ENCODE measurements at places on chromosomes 1 and 21. TPM values are rescaled to one million over a fixed set of nuclear protein-coding genes. Genes with fewer than 3 reads are reported as not detected.

DNA sequence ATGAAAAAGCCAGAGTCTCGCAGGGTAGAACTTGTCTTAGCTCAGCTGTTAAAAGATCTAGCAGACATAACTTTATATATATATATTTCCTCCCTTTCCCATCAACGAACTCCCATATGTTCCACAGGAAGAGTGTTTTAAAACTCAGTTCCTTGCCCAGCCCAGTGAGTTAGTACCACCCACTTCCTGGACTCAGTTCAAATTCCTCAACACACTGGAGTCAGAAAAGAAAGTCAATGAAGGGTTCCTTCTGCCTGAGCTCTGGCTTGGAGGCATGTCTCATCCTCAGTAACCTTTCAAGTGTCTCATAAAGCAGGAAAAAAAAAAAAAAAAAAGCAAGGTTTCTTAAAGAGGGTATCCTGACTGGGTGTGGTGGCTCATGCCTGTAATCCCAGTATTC, 15.6 kb downstream of the TPM3 start:
- DNase-seq = peak; percentile 67

DNA sequence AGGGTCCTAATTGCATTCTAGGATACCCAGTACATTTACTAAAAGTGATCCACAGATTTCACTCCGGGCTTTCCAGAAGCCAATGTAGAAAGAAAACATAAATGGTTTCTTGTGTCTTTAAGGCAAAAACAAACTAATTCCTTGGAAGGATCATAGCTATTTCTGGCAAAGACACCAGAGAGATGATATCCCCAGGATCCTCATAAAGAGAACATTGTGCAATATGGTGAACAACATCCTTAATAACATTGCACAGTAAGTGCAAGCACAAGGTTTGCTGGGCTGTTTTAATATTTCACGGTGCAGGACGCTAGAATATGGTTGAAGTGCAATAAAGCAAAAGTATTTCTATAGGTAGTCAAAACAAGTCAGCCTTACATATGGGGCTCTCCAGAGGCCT, 83.0 kb downstream of the NTPCR start:
- no peak for DNase-seq

DNA sequence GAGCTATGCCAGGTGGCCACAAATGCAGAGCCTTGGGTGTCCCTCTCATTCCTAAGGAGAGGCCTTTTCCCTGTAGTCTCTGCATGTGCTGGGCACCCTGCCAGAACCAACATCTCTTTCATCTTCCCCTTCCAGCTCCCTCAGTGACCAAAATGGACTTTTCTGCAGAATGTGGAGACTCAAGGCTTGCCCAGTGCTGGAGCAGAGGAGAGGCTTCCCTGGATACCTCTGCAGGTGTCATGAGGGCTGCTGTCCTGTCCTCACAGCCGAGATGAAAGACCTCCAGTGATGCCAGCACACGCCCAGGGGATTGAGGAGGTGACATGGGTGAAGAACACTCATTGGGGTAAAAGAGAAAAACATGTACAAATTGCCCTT, 347.0 kb upstream of the AJAP1 start:
- DNase-seq = no peak

- no peak for DNase-seq
Measured at GRCh38 chr1:227065311-227065710, 125.2 kb downstream of the COQ8A start.

DNA sequence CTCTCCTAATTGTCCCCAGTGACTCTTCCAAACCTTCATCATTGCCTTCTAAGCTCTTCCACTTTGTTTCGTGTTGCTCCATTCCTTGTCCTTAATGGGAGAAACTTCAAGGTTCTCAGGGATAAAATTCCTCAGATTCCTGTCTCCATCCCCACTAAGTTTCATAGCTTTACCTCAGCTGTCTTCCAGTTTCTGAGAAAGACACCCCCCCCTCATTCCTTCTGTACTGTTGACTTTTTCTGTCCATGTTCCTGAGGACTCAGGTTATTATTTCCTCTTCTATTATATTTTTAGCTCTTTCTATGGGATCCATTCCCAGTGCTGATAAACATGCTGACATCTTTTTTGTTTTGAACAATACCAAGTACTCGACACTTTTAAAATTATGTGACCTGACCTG, 215.3 kb upstream of the PTGFR start:
- DNase-seq = peak; percentile 38

Gene KIAA0040
- 1.2 TPM for total RNA-seq

DNA sequence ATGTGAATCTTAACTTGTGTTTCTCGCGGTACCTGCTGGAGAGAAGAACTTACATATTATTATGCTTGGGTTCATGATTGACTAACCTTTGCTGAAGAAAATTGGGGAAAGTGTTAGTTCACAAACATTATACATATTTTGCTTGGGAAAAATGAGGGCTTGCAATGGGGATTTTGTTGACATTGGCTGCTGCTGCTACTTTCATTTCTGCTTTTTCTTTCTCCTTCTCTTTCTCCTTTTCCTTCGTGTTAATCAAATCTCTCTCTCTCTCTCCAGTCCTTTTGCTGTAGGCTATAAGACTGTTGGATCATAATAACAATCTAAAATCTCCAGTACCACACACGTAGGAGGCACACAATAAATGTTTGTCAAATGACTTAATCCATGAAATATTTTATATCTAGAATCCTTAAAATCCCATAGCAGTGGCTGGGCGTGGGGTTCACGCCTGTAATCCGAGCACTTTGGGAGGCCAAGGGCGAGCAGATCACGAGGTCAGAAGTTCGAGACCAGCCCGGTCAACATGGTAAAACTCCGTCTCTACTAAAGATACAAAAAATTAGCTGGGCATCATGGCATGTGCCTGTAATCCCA, 23.0 kb downstream of the IRF2BP2 start:
- no peak for DNase-seq

Gene ADORA3
- total RNA-seq = not detected

- no peak for DNase-seq
Measured at GRCh38 chr21:19833082-19833481, 1165.1 kb upstream of the NCAM2 start.

Gene FYB2
- not detected for total RNA-seq

GRCh38 chr21:21114461-21114860, 116.3 kb downstream of the NCAM2 start:
- no peak for DNase-seq

DNA sequence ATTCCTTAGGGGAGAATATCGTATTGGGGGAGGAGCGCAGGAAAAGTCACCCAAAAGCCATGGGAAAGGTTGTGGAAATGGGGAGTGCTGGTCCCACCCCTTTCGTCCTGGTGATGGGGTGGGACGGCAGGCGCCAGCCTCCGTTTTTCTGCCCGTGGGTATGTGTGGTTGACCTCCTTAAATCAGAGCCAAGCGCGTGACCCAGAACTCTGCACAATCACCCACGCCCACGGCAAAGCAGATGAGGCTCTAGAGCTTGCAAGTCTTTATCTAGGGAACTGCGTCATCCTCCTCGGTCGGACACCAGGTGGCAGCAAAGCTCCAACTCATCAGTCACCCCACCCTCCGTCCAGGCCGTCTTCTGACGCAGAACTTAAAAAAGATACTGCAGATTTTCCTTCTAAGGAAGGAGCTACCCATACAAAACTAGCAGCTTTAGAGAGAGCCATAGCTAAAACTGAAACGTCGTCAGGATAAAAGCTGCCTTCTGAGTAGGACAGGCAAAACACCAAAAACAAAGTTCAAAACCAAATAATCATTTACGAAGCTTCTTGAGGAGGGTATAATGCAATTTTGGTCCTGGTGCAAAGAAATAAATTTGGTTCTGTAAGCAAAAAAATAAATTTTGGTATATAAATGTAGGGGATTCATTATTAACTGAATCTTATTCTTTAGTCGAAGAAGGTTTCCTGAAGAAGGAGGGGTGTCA, 62.0 kb downstream of the TBX19 start:
- peak; percentile 81 for DNase-seq

Gene POU3F1
- not detected for total RNA-seq

GRCh38 chr1:117339866-117340700, 27.2 kb upstream of the MAN1A2 start:
- DNase-seq = peak; percentile 30

DNA sequence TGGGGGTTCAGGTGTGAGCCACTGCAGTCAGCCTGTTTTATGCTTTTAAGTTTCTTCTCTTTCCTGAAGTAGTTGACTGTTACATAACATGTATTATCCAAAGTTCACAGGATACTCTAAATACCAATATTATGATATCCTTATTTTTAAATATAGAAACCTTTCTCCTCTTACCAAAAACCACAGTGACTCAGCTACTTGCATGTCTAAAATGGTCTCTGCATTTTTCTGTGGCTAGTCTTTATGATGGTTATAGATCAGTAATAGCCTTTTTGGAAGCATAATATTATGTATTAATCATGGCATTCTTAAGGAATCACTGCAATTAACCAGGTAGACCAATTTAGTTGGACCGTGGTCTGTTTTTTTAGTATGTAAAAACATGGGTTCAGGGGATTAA, 210.8 kb upstream of the CACYBP start:
- DNase-seq = peak; percentile 69

Gene BACE2
- total RNA-seq = 89.8 TPM

Measured in RPMI7951 (cell line).